Activated T-cell treated with anti-CD3 and anti-CD28 coated beads, Interleukin-2, amount 50 U/mL, for 4 hours (primary cell): ENCODE measurements at places on chromosomes 13 and 19. TPM values are rescaled to one million over a fixed set of nuclear protein-coding genes. Genes with fewer than 3 reads are reported as not detected.

DNA sequence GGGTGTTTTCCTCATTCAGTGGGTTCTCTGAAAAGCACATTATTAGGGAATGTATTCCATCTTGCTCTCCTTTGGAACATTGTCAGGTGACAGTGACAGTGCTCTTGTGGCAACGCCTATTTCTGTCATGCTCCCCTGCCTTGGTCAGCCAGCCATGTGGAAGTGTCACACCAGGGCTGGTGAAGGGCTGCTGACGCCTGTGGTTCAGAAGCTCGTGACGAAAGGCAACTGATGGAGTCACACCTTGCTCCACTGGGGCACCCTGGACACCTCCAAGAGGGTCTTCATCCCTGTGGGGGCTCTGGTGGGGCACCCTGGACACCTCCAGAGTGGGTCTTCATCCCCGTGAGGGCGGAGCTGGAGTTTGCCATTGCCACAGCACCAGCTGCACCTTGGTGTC, 68.9 kb upstream of the GPR183 start:
- DNase-seq, result no peak

GRCh38 chr19:30676990-30677679, 305.0 kb downstream of the ZNF536 start:
- DNase-seq, result no peak

DNA sequence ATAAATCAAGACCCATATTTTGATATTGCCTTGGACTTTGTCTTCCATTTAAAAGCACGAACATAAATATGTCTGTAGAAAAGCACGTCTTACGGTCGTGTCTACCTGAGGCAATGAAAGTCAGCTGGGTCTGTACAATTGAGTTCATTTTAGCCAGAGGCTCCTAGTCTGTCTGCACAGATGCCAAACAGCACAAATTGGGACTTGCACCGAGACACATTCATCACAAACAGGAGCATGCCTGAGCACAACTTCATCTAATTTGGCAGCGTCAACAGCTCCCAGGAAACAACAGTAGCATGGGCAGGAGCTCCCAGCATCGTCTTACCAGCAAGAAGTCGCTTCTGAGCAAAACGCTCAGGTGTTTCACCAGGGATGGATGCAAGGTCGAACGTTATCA, 687.0 kb downstream of the EFNB2 start:
- no peak for DNase-seq

GRCh38 chr13:23696610-23697009, 126.4 kb downstream of the TNFRSF19 start:
- no peak for DNase-seq

GRCh38 chr13:110802260-110802659, 88.8 kb downstream of the ING1 start:
- no peak for DNase-seq

DNA sequence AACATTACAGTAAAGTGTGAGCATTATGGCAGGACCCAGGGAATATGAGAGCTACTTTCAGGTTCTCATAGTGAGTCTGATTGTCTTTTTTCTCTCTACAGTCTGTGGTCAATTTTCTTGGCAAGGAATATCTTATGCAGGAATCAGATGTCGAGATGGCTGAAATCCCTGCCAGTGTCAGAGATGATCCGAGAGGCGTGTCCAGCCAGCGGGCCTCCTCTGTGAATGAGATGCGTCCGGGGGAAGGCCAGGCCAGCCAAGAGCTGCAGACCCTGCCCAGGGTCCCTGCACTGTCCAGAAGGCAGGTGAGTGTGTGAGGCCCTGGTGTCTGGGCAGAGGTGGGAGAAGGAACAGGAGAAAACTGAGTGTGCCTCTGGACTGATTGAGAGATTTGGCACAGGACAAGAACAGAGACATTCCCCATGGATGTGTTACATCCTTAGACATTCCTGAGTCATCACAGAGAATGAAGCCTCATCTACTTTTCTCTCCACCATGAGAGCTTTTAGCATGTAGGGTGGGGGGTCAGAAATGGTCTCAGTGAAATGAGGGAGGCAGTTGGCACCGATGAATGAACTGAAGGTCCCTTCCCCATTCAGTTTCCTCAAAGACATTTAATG, 27.3 kb upstream of the EDDM13 start:
- no peak for DNase-seq

DNA sequence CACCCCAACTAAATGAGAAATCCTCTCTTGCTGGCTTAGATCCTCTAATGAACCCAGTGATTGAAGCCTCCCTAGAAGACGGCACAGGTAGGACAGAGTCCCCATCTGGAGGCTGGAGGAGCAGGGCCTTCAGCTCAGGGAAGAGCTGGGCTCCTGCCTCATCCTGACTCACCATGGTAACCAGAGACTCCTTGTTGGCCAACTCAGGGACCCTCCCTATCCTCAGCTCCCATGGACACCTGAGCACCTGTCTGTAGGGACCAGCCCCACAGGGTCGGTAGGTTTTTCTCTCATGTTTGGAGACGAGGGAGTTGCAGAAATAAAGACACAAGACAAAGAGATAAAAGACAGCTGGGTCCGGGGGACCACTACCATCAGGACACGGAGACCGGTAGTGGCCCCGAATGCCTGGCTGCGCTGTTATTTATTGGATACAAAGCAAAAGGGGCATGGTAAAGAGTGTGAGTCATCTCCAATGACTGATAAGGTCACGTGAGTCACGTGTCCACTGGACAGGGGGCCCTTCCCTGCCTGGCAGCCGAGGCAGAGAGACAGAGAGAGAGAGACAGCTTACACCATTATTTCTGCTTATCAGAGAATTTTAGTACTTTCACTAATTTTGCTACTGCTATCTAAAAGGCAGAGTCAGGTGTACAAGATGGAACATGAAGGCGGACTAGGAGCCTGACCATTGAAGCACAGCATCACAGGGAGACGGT, 26.6 kb downstream of the SIGLEC7 start:
- DNase-seq, result no peak

- no peak for DNase-seq
These were observed 8.9 kb upstream of the SLC15A1 start for GRCh38 chr13:98761126-98761985.

Gene IGFL3
- not detected for total RNA-seq

Gene ARID3A
- total RNA-seq, result 7.3 TPM

Gene OR7C1
- not detected for total RNA-seq

Gene IL11
- total RNA-seq, result 0.18 TPM

Gene LRG1
- 0.15 TPM for total RNA-seq
